ENCODE measurements at places on chromosomes 4 and X. TPM values are rescaled to one million over a fixed set of nuclear protein-coding genes. Genes with fewer than 3 reads are reported as not detected.

- peak; percentile 25 for DNase-seq
These were observed 12.5 kb downstream of the HPF1 start for GRCh38 chr4:169745291-169745690.

- no peak for DNase-seq
These were observed 173.9 kb downstream of the WDFY3 start for GRCh38 chr4:84792366-84793301.

DNA sequence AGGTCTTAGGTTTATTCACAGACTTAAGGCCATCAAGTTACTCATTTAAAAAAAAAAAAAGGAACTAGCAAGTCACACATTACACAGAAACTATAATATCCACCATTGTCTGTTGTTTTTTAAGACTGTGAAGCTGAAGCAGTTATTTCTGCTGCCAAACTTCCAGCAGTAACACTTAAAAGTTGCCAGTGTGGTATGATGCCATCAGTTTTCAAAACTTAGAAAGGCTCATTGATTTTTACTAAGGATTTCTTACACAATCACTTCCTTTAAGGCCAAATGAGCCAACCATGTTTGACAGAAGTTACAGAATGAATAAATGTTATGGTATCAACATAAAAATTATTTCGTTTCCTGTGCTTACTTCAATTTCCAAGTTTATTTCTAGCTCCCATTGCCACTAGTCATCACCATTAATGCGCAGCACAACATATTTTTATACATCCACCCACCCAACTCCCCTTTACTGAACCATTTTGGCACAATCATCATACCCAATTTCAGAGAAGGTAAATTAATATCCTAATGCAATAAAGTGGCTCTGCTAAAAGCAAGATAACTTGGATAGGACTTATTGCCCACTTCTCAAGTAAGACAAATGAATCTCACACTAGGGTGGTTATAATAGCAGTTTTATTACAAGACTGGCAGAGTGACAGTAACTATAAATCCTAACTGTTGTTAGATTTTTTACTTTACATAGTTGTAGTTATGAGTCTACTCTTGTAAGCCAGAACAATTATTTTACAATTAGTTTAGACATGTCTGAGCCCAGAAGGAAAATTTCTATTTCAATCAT lies 13.1 kb downstream of the PDGFC start:
- DNase-seq = no peak

DNA sequence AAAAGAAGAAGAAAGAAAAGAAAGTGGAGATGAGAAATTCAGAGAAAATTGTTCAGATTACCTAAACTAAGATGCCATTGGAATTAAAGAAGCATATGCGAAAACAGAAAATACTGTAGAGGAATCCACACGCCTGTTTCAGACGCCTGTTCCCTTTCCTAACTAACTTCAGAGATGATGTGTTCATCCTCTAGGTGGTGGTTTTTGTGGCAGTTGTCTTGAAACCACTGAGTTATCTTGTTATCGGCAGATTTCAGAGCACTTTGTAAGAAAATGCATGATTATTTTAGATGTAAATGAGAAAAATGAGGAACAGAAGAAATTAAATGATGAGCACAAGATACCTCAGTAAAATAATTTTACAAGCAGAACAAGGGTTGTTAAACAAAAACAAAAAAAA lies 48.3 kb downstream of the FUNDC1 start:
- no peak for DNase-seq

DNA sequence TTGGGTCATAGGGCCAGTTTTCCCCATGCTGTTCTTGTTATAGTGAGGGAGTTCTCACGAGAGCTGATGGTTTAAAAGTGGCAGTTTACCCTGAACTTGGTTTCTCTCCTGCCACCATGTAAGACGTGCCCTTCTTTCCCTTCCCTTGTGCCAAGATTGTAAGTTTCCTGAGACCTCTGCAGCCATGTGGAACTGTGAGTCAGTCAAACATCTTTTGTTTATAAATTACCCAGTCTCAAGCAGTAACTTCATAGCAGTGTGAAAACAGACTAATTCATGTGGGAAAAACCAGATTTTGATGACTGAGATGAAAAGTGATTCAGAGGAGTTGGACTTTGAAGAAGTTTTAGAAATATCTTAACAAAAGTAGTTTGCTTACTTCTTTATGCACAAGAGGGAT lies 101.4 kb downstream of the ARHGAP10 start:
- DNase-seq = no peak

- DNase-seq = no peak
These were observed 524.8 kb downstream of the PPARGC1A start for GRCh38 chr4:23365086-23365485.

GRCh38 chr4:187606581-187606980 lies 389.0 kb upstream of the ZFP42 start:
- peak; percentile 93 for DNase-seq

DNA sequence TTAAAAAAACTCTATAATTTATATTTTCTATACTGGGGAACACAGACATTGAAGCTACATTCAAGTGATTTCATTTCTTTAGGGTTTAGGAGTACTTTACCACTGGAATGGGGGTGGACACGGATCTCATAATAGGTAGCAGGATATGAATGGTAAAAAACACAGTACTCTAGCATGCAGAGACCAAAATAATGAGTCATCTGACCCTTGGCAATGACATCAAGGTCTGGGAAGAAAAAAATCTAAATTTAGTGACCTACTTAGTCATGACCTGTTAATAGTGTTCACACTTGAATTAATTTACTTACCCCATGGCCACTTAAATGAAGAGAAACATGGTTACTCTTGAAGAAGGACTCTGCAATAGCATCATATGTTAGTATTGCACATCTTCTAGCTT lies 187.9 kb downstream of the EPHA5 start:
- DNase-seq = no peak

DNA sequence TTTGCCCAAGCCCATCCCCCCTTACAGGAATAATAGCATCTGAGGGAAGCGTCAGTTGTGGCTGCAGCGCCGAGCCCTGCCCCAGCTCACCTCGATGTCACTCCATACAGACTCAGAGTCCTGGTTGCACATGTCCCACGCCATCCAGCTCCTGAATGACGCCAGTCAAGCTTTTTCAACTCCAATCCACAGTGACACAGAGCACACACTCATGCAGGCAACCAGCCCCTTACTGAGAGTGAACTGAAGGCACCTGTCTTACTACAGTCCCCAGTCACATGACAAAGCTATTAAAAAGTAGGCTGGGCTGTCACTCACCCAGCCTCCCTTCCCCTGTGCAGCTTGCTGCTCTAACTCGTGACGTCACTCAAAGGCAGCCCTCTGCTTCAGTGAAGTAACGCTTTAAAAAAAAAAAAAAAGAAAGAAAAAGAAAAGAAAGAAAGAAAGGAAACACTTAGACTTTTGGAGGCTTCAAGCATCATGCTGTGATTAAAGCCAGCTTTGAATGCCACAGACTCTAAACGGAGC lies at the start of gene PPARGC1A:
PPARGC1A (minus strand) TSS at position 234 of the 528 bp plus-strand sequence; CDS start at position 144, 90 bp downstream.
- DNase-seq = peak; percentile 81

- peak; percentile 46 for DNase-seq
These were observed 41.4 kb upstream of the NDST4 start for GRCh38 chr4:115154826-115155225.

DNA sequence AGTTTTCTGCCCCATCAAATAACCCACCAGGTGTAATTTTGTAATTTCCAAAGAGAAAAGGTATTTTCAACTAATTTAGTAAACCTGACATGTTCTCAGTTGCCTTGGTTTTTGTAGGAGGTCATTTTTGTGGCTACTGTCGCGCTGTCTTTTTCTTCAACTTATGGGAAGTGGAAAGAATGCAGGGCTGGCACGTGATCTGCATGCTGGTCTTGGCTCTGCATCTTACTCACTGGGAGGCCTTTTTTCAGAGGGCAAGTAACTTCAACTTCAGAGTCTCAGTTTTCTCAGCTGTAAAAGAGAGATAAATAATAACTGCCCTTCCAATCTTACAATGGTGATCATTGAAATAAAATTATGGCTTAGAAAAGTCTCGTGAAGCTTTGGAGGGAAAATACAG lies 109.9 kb upstream of the SMIM10 start:
- DNase-seq = no peak

DNA sequence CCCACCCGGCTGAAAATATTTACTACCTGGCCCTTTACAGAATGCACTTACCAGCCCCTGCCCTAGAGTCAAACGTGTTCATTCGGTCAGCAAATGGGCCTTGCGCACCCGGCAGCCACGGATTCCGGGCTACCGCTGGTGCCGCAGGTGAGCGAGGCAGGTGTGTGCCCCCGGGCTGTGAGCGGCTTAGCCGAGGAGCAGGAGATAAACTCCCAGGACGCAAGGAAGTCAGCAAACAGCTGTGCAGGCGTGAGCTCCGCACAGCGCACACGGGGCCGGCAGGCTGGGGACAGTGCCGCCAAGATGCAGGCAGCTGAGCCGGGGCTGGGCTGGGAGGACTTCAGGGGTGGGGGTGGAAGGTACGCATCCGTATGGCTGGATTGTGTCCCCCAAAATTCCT lies 211.2 kb upstream of the PSAPL1 start:
- no peak for DNase-seq

GRCh38 chrX:87064502-87064901 lies 453.1 kb upstream of the KLHL4 start:
- no peak for DNase-seq

GRCh38 chrX:140712413-140713173 lies 3.0 kb downstream of the LINC00632 start:
- DNase-seq = peak; percentile 53

- peak; percentile 7 for DNase-seq
These were observed 27.3 kb upstream of the XAGE2 start for GRCh38 chrX:52341493-52341892.

DNA sequence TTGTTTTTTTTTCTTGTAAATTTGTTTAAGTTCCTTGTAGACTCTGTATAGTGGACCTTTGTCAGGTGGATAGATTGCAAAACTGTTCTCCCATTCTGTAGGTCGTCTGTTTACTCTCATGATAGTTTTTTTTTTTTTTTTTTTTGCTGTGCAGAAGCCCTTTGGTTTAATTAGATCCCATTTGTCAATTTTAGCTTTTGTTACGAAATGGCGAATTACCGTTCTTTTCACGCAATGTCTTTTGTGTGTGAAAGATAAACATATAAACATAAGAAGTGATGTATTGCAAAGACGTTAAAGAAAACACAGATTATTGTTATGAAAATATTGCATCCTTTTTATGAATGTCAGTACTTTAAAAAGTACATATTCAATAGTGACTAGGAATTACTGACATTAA lies 34.5 kb downstream of the MAGEA10 start:
- DNase-seq = no peak

Gene HMX1
- total RNA-seq = 1.3 TPM

Gene KLHL34
- total RNA-seq = not detected

Gene UGT2A1
- total RNA-seq = not detected

Gene P2RY10
- total RNA-seq = not detected

Gene GAGE12E
- total RNA-seq = 34.1 TPM

Gene ETDB
- not detected for total RNA-seq

Gene XKRX
- not detected for total RNA-seq

Gene MAGEA1
- total RNA-seq = 2.2 TPM

Gene TCP11X2
- total RNA-seq = not detected

Gene TSPAN7
- total RNA-seq = 1.1 TPM
